ENCODE measurements at places on chromosomes 16 and 17.

DNA sequence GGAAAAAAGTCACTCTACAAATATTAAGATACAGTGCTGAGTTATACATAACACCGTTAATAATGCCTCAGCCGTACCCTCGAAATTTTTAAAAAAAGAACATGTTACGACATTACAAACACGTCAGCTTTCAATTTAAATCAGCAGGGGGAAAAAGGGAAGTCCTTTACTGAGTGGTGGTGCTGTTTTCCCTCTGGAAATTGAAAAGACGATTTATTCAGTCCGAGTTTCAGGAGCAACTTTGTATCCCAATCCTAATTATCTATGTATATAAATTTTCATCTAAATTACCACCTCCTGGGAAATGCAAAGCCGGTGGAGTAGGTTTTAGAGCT lies 1.3 kb downstream of the NETO2 start:
- DNase-seq, result no peak

GRCh38 chr17:71183066-71183660 lies 937.7 kb upstream of the SOX9 start:
- DNase-seq, result no peak

- no peak for DNase-seq
Measured at GRCh38 chr17:65807361-65807760, 245.9 kb upstream of the AXIN2 start.

- DNase-seq, result no peak
Measured at GRCh38 chr17:9240659-9241370, 219.5 kb downstream of the NTN1 start.

DNA sequence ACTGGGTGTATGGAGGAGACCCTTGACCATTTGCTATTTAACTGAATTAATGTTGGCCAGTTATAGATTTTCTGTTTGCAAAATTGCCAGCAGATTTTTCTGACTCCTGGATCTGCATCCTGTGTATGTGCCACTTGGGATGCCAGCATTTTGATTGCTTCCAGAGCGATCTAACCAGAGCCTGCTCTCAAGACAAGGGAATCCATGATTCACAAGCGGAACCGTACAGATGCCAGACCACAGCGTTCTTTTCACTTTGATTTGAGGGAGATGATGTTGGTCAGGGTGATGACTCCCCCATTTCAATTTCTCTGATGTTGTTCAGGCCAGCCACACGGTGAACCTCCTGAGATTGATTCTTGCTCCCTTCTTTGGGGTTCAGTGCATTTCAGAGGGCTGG lies 228.7 kb downstream of the CDH13 start:
- DNase-seq, result no peak

- no peak for DNase-seq
Measured at GRCh38 chr17:27665549-27665948, 34.6 kb downstream of the LGALS9 start.

DNA sequence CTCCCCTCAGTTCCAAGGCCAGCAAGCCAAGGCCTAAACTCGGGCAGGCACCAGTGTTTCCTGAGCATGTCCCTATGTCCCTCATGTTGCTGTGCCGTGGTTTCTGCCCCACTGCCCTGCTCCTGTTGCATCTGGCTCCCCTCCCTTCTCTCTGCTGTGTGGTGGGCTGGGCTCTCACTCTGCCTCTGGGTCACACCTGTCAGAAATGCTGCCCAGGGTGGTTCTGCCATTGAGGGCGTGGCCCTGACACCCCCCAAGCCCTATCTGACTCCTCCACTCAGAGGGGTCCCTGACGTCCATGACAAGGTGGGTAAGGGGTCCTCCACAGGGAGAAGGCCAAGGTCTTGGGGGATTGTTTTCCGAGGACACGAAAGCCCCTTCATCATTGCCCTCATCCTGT lies 9.2 kb upstream of the ITGA3 start:
- DNase-seq, result no peak

DNA sequence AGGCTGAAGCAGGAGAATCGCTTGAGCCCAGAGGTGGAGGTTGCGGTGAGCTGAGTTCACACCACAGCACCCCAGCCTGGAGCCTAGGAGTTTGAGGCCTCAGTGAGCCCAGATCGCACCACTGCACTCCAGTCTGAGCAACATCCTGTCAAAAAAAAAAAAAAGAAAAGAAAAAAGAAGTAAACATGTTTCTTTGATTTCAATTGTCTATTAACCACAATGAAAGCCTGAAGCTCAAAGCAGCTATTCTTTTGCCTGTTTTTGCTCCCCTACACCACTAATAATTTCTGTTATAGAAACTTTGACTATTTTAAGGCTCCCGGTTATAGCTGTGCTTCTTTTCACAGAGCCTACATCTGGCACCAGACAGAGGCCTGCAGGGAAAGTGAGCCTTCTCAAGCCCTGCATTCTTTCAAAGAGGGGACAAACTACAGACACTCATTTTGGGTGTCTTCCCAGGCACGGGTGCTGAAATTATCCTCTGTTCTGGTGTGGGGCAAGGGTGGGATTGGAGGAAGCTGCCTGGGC lies 14.2 kb upstream of the SLC52A1 start:
- peak; percentile 86 for DNase-seq

- no peak for DNase-seq
Measured at GRCh38 chr16:23163921-23164320, 14.7 kb upstream of the USP31 start.

GRCh38 chr17:8087075-8087951 lies at the start of gene ALOX12B:
Gene ALOX12B (minus strand): TSS chr17:8087716. CDS start chr17:8087442, 274 bp downstream.
- DNase-seq, result no peak

DNA sequence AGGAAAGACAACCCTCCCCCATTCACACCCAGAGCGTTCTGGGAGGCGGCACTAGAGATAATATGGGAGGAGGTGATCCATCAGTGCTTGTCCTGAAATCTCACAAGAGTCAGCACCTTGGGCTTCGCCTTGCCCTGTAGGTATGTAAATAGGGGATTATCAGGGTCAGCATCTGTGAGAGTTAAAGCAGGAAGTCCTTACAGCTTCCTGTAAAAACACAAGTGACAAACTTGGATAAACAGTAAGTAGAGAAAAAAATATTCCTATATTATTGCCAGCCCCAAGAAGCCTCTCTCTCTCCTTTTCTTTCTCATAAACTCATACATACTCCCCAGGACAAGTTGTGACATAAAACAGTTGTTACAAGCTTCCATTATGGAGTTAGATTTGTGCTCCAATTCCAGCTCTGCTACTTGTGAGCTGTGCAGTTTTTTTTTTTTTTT lies 187.7 kb downstream of the MAF start:
- DNase-seq, result no peak

GRCh38 chr17:37305406-37305905 lies 70.3 kb upstream of the C17orf78 start:
- no peak for DNase-seq

DNA sequence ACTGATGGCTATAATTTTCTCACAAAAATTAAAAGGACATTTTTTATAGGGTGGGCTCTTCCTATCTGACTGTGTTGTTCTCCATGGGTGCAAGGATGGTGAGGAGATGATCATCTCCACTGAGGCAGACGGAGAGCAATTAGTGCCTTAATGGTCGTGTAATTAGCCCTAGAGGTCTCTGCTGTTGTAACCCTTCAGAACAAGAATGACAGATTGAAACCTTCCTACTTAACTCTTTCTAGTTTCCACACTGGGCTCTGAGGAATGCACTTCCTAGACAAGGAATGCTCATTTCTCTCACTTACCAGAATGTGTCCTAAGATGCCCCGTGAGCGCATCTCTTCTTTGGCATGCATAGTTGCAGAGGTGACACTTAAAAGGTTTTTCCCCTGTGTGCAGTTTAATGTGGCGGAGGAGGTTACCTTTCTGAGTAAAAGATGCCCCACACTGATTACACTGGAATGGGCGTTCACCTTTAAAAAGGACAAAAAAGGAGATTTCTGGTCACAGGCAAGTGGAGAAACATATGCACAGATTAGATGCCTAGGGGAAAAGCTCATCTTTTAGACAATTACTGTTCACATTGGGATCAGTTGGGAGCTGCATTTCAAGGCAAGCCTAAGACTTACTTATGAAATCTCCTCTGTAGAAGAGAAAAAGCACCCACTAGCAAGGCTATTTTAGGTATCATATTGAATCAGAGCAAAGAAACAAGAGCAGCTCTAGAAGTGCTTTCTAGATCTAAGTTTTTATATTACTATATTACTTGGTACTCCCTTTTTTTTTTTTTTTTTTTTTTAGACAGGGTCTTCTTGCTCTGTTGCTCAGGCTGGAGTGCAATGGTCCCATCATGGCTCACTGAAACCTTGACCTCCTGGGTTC lies 53.6 kb downstream of the GRB7 start:
- DNase-seq, result peak; percentile 84

All from activated CD4-positive, alpha-beta T cell treated with anti-CD3 and anti-CD28 coated beads, Interleukin-2, amount 10 ng/mL, durations not matched to agents 24 days and 14 days (primary cell).